ENCODE measurements at places on chromosomes 7 and 10.

DNA sequence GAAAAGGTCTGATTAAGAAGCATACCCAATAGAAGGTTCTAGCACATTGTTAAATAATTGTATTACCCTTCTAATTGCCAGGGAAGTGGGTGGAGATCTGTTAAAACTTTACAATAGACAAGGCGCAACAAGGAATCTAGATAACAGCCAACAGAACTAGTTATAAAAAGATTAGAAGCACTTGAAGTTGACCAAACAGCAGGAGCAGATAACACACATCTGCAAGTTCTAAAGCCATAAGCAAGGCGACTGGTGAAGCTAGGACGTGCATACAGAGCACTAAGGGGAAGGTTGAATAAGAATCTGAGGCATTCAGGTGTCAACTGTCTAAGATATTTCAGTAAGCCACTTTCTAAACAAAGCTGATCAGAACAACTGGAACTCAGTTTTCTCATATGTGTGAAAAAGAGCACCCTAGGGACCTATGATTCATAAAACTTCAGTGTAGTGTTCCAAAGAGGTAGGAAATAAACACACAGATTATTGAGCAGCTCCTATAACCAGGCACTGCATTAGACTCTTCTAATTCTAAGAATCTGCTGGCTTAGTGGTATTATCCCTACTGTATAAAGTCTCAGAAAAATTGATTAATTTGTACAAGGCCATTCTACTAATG is 111.2 kb downstream of the SAMD9 start:
- no peaks in the 10 kb centered on the region for H3K4me1 ChIP-seq
- H3K27me3 ChIP-seq: no peaks in the 10 kb centered on the region
- H3K4me3 ChIP-seq: no peak overlapping the region
- no peak overlapping the region for H3K27ac ChIP-seq
- DNase-seq: peak; percentile 2
- no peaks in the 10 kb centered on the region for H3K36me3 ChIP-seq

DNA sequence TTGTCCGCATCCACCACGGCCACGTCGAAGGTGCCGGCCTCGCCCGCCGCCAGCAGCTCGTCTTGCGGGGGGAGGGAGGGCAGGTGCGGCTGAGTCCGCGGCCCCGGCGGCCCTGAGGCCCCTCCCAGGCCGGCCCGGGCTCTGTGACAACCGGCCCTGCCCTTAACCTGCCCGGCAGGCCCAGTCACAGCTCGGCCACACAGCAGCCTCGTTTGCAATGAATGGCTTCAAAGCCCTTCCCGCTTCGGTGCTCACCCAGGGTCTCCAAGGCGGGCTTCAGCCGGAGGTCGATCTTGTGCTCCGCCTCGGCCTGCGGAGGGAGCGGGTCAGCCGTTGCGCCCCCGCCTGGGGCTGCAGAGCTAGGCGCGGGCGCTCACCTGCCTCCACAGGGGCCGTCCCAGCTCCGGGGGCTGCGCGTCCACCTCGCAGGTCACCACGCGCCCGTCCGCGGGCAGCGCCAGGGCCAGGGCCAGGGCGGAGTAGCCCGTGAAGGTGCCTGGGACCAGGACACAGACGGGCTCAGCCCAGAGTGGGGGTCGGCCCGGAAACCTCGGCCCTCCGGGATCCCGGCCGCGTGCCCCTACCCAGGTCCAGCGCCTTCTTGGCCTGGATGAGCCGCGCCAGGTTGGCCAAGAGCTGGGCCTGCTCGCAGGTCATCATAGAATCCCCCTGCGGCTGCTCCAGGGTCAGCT is 928 bp downstream of the COMTD1 start:
- H3K4me1 ChIP-seq: no peaks in the 10 kb centered on the region
- H3K4me3 ChIP-seq: peak overlapping the region; percentile 38
- no peaks in the 10 kb centered on the region for H3K27me3 ChIP-seq
- H3K36me3 ChIP-seq: peaks cover 18% of the 10 kb centered on the region
- DNase-seq: peak; percentile 65

DNA sequence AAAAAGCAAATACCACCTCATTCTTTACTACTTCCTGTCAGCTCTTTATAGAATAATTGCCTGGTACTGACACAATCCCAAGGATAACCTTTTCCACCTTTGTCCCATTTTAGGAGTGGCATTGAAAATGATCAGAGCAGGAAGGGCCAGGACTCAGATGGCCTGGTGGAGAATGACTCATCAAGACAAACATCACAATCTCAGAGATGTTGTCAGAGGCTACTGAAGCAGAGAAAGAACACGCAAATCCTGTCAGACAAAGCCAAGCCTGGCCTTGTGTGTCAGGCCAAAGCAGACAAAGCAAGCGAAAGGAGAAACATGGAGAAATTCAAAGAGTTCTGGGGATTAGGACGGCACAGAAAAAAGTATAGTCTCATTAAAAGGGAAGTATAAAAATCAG is 40.9 kb downstream of the NSUN6 start:
- H3K27me3 ChIP-seq: no peaks in the 10 kb centered on the region
- no peaks in the 10 kb centered on the region for H3K4me1 ChIP-seq
- H3K36me3 ChIP-seq: peaks cover 6% of the 10 kb centered on the region
- peak overlapping the region; percentile 12 for H3K27ac ChIP-seq
- H3K4me3 ChIP-seq: no peak overlapping the region

DNA sequence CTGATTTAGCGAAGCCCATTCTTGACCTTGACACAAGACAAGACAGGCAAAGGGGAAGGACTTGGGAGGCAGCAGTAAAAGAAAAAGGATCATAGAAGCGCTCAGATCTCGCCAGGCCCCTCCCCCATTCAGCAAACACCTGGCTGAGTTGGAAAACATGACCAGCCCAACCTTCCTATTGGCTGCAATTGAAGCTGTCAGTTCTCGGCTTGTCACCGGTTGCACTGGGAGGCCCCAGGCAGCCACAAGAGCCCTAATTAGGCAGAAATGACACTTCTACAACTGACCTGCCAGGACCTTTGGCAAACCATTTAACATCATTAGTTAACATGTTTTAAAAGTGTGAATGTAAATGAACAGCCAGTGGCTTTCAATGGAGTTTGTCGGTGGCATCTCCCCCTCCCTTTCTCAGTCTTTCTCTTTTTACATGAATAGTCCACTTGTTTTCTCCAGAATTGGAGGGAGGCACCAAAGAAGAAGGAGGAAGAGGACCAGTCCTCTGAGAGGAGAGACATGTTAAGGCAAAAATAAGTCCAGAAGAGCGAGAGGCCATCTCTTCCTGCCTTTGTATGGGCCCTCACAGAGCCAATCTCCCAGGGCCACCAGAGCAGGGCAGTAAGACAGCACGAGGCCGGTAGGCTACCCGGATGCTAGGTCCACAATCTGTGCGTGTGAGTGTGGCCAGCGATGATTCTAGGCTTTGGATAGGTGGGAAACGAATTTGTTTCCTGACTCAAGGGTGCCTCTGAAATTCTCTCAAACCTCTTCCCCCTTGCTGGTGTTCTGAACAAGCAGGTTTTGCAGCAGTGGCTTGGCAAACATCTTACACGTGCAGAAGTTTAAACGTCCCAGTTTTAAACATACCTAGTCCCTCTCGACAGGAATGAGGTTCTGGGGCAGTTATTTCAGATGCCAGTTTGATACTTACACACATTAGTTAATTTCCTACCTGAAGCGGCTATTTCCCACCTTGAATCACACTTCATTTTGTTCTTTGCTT is 15.0 kb upstream of the ENO4 start:
- no peak overlapping the region for H3K27ac ChIP-seq
- no peak overlapping the region for H3K4me3 ChIP-seq
- H3K4me1 ChIP-seq: peaks cover 9% of the 10 kb centered on the region
- H3K27me3 ChIP-seq: peaks cover 2% of the 10 kb centered on the region

- H3K27ac ChIP-seq: peak overlapping the region; percentile 96
- H3K4me3 ChIP-seq: no peak overlapping the region
- H3K27me3 ChIP-seq: no peaks in the 10 kb centered on the region
- H3K36me3 ChIP-seq: no peaks in the 10 kb centered on the region
Observed at GRCh38 chr10:132420469-132420980, 23.5 kb downstream of the PWWP2B start.

DNA sequence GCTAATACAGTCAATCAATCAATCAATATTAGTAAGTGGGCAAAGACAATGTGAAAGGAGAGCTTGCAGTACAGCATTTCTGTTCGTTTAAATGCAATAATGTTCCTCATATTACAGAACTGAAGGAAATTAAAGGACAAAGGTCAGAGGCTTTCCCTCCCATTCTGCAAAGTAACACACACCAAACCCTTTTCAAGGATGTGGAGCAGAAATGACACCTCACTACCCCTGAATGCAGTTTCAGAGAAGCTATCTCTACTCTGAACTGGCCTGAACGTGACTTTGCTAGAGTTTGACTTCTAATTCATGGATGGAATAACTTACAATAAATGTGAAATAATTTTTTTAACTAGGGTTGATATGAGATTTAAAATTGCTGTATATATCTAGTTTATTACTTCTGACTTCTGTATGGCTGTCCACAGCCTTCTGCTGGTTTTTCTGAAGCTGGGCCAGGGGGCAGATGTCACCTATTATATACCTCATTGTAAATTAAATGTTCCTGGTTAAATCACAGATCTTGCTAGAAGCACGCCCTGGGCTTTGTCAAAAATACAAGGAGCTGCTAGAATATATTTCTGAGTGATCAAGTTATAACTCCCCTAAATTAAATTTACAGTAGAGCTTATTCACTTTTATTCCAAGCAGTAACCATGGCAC is 156.9 kb upstream of the C7orf33 start:
- no peak overlapping the region for H3K4me3 ChIP-seq
- no peaks in the 10 kb centered on the region for H3K27me3 ChIP-seq

DNA sequence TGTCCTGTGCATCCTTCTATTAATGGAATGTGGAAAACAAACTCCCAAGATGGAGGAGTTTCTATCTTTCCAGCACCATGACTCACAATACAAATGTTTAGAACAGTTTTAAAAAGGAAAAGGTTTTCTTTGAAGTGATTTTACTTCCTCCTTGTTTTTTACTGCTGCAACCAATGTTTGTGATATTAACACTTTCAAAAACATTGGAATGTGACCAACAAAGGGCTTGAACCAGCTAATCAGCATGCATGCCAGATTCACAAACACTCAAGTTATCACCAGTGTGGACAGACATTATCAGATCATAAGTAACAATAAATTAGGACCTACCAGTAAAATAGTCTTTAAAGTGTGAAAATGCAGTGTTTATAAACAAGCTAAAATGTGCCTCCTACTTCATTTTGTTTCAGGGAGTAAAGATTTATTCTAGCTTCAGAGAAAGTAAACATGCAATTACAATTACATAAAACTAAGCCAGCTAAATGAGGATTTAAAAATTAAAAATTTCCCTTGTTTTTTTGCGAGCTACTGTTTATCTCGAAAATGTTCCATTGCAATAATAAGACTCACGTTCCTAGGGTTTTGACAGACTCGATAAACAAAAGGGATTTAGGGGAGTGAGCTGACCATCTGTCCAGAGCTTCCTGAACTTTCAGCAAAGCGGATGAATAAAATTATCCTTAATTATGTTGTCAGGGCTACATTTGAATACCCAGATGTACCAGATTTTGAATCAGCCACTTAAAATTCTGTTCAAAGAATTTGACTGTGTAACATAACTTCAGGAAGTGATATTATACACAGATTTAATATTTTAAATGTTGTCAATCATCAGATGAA is 29.8 kb downstream of the CPVL start:
- H3K4me3 ChIP-seq: no peak overlapping the region
- no peaks in the 10 kb centered on the region for H3K27me3 ChIP-seq
- H3K27ac ChIP-seq: no peak overlapping the region
- H3K36me3 ChIP-seq: no peaks in the 10 kb centered on the region

- no peaks in the 10 kb centered on the region for H3K36me3 ChIP-seq
- H3K4me1 ChIP-seq: peaks cover 9% of the 10 kb centered on the region
- H3K27ac ChIP-seq: no peak overlapping the region
- H3K27me3 ChIP-seq: peaks cover 34% of the 10 kb centered on the region
Observed at GRCh38 chr7:956031-956430, 1.6 kb upstream of the ADAP1 start.

DNA sequence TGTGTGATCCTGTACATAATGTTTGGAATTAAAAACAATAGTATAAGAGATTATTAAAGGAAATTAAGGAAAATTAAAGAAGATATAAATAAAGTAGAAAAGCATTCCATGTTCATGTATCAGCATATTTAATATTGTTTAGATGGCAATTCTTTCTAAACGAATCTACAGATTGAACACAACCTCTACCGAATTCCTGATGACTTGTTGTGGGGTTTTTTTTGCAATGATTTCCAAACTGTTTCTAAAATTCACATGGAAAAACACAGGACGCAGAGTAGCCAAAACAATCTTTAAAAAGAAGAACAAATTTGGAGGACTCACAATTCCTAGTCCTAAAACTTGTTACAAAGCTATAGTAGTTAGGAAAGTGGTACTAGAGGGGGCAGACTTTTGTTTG is 573.4 kb upstream of the IGFBP3 start:
- no peak overlapping the region for H3K4me3 ChIP-seq
- H3K36me3 ChIP-seq: no peaks in the 10 kb centered on the region
- H3K27me3 ChIP-seq: no peaks in the 10 kb centered on the region
- H3K27ac ChIP-seq: no peak overlapping the region
- H3K4me1 ChIP-seq: no peaks in the 10 kb centered on the region

DNA sequence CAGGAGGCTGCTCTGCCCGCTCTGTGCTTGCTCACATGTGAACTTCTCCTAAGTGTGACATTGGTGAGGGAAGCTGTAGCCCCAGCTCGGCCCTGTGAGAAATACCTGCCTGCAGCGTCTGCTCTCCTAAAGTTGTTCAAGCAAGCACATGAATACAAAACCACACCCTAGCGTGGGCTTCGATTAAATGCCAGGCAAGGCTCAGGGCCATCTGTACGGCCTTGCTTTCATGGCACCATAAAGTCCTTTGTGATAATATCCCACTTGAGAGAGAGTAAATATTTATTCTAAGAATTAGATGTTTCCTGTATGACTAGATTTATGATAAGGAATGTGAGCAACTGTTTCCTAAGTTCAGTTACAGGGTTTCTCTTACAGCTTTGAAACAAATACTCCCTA is 262.8 kb upstream of the KLF14 start:
- H3K4me3 ChIP-seq: no peak overlapping the region
- H3K27ac ChIP-seq: no peak overlapping the region
- peak; percentile 42 for DNase-seq
